SIG-M5 (cell line): ENCODE measurements at places on chromosomes 13 and 19.

DNA sequence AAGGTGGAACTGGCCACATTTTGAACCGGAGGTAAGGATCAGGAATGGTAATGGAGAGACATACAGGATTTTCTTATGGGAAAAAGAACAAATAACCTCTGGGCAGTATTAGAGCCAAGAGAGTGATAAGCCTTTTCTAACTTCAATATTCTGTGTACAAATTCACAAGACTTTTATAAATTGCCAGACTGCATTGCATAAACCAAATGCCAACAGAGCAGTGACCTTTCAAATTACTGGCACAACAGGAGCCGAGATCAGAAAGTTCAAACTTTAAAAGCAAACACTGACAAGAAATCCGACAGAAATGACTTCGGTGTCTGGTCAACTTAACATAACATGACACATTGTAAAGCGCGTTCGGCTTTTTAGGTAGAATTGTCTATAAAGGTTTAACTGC, 737.1 kb downstream of the GPC5 start:
- no peak for DNase-seq

DNA sequence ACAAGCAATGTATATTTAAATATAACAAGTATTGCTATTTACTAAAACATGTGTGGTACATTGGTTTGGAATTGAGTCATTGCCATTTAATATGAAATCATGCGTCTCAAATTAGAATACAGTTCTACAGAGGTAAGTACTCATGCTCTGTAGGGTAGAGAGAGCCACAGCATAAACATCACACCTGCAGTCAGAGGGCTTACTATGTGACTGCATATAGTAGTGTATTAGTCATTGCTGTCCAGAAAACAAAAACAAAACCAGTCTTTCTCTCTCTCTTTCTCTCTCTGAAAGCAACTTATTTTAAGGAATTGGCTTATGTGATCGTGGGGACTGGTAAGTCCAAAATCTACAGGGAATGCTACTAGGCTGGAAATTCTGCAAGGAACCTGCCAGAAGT, 370.3 kb downstream of the GPC5 start:
- DNase-seq, result no peak

DNA sequence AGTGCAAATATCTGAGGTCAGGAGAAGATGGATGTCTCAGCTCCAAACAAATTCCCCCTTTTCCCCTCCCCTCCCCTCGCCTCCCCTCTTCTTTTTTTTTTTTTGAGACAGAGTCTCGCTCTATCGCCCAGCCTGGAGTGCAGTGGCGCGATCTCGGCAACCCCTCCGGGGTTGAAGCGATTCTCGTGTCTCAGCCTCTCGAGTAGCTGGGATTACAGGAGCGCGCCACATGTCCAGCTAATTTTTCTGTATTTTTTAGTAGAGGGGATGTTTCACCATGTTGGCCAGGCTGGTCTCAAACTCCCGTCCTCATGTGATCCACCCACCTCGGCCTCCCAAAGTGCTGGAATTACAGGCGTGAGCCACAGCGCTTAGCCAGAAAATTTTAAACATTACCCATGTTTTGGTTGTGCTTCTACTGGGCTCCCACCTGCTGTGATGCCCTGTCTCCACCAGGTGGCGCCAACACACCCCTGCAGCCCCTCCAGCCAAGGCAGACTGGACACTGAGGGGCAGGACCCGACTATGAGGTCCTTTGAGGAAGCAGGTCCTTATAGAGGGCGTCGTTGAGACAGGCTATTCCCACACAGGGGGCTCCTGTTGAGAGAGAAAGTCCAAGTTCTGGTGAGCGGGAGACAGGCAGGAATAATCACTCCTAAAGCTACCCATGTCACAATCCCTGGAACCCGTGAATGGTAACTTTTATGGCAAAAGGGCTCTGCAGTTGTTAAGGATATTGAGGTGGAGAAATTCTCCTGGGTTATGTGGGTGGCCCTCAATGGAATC, 6.3 kb downstream of the ERICH4 start:
- DNase-seq, result no peak

DNA sequence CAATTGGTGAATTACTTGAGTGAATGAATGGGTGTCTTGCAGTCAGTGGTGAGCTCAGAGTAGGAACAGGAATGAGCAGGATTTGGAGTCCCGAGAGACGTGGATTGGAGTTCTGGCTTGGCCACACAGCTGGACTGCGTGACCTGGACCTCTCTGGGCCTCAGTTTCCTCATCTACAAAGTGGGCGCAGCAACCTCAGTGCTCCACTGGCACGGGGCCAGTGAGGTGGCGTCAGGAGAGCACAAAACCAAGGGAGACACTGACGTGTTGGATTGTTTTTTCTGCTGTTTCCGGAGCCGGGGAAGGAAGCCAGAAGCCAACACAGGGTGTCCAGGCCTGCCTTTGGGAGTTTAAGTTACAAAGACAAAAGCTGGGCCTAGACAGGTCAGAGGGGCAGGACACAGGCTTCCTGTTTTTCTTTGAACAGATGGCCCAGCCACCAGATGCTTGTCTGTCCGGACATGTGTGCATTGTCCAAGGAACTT, 6.5 kb upstream of the DOCK6 start:
- no peak for DNase-seq

DNA sequence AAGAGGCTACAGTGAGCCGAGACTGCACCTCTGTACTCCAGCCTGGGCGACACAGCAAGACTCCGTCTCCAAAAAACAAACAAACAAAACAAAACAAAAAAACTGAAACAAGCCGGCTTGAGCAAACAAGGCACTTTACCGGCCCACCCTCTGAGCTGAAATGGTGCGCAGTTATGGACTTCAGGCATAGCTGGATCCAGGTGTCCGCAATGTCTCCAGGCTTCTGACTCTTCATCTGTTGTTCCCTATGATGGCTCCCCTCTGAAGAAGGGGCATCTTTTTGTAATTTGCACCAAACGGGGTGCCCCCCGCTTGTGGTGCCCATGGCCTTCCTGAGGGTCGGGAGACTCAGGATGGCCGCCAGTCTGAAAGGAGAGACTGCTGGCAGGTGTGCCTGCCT, 6.2 kb downstream of the C2CD4C start:
- no peak for DNase-seq

DNA sequence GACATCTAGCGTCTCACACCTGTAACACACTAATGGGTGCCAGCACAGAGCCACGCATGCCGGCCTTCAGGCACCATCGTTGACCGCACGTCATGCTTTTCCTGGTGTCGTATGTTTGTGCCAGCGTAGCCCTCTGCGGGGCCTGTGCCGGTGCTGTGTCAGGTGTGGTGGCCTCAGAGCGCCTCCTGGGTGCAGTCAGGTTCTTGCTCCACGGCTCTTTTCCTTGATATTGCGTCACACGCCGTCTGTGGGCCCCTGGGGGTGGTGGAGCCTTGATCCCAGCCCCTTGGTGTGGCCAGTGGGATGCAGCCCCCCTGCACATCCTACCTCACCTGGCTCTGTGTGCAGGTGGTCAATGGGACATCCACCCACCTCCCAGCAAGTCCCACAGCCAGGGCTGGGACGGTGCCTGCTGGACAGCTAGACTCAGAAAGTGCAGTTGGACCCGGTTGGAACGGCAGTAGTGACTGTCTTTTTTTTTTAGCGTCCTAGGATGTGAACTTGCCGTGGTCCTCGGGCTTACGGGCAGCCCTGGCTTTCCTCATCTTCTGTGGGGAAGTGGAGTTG, 24.5 kb downstream of the TFDP1 start:
- DNase-seq, result no peak

- DNase-seq, result peak; percentile 46
These were observed 1608.8 kb downstream of the OLFM4 start for GRCh38 chr13:54637366-54637765.

DNA sequence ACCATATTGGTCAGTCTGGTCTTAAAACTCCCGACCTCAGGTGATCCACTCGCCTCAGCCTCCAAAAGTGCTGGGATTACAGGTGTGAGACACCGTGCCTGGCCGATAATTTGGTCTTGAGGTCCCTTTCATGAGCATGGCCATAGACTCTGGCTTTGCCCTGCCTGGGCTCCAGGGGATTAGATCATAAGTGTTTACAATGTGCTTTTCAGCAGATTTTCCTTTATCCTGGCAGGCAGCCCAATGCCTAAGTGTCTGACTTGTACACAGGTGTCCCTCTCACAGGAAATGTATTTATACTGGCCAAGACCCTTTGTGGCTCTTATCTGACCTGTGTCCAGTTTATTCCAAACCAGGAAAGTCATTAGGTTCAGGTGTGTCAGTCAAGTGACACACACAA, 15.9 kb downstream of the BCAM start:
- no peak for DNase-seq

DNA sequence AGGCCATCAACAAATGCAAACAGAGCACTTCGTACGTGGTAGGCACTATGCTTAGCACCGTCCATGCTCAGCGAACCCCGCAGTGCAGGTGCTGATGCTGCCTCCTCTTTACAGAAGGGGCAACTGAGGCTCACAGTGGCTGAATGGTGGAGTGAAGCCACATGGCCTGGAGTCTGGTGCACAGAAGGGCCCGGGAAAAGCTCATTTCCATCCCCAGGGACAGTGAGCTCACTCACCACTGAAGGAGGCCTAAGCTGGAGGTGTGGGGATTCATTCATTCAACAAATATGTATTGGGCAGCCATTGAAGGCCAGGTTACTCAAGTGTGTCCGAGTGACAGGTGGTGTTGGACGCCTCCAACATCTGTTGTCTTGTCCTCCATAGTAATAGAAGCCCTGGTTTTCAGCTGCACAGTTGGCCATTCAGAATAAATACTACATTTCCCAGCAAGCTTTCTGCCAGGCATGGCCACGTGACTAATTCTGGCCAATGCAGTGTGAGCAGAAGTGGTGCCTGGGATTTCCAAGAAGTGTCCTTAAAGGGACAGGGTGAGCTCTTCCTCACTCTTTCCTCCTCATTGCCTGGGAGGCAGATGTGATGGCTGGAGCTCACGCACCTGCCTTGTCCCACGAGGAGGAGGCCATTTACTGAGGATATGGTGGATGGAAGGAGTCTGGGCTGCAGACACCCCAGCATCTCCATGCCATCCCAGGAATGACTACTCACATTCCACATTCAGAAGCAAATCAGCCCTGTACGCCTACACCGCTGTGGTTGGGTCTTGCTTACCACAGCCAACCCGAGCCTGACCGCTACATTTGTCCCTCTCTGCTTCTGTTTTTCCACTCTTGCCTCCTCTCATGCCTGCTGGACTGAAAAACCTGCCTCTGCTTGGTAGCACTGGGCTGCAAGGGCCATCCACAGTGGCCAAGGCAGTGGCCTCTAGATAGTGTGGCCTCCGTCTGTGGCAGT, 2.3 kb upstream of the ZNRF4 start:
- DNase-seq, result no peak

- DNase-seq, result no peak
These were observed 6.2 kb downstream of the SULT2B1 start for GRCh38 chr19:48558018-48558684.

- no peak for DNase-seq
These were observed 116.4 kb downstream of the AKAP11 start for GRCh38 chr13:42388326-42388725.

- peak; percentile 55 for DNase-seq
These were observed 4.5 kb downstream of the BCL3 start for GRCh38 chr19:44752816-44753625.

DNA sequence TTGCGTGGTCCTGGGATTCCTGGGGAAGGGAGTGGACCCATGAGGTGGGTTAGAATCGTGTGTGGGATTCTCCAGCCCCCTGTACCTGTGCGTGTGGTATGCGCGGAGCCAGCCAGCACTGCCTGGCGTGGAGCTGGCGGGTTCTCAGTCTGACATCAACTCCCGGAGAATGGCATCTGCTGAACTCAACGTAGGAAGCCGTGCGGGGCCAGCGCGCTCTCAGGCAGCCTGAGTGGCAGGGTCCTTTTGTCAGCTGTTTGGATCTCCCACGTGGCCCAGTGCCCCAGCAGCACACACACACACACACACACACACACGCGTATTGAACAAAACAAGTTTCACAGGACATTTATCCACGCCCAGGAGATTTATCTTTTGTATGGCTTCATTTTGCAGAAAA, 28.1 kb downstream of the ATP4B start:
- no peak for DNase-seq

DNA sequence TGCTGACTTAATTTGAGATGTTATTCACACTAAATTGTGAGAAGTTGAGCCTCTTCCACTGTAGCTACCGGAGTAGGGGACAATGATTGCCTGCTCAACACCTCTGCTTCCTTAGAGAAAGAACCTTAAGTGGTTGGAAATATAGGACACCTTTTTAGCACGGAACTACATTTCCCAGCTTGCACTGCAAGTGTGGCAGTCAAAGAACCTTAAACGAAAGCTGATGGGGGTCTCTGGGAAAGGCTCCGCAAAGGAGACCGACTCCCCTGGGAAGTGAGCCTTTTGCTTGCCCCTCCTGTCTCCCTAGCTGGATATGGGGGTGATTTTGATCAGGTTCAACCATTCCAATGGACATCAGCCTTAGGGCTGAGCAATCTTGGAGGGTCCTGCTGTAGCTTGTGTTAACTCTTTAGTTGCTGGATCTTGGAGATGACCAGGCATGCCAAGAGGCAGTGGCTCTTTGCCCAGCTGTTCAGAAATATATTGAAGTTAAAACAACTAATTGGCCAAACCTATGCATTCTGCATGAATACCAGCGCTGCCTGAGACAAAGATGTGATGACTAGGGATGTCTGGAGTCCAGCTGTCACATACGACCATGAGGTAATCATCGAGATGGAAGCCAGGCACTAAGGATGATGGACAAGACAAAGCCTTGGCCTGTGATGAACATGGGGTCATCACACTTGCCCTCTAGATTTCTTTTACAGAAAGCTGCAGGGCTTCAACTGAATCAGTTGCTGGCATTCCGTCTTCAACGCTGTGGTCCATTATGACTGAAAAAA, 286.5 kb downstream of the FOXO1 start:
- no peak for DNase-seq

GRCh38 chr19:45681391-45682015, 10.2 kb downstream of the SNRPD2 start:
- no peak for DNase-seq

- no peak for DNase-seq
These were observed 664 bp downstream of the ICAM5 start for GRCh38 chr19:10290357-10290875.

DNA sequence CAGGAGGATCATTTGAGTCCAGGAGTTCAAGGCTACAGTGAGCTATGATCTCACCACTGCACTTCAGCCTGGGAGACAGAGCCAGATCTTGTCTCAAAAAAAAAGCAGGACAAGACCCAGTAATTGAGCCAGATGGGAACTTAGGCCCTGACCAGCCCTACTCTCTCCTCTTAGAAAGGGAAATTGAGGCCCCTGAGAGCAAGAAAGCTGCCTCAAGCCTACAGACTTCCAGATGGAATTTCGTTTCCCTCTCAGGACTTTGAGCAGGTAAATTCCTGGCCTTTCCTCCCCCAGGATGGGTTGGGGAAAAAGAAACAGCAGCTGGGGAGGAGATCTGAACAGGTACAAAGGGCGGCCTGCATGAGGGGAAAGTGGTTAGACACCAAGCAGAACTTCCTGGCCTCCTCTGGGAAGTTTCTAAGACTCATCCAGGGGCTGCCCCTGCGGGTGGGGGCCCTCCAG, 3.6 kb upstream of the BCL3 start:
- no peak for DNase-seq

- no peak for DNase-seq
These were observed at the start of gene OLFM4 for GRCh38 chr13:53028637-53029203. Gene OLFM4 (plus strand): TSS chr13:53028813. CDS start chr13:53028837, 24 bp downstream.
